Gastroesophageal sphincter (tissue), 4 donors: ENCODE measurements at places on chromosomes 6 and 20. TPM values are rescaled to one million over a fixed set of nuclear protein-coding genes. Genes with fewer than 3 reads are reported as not detected.

DNA sequence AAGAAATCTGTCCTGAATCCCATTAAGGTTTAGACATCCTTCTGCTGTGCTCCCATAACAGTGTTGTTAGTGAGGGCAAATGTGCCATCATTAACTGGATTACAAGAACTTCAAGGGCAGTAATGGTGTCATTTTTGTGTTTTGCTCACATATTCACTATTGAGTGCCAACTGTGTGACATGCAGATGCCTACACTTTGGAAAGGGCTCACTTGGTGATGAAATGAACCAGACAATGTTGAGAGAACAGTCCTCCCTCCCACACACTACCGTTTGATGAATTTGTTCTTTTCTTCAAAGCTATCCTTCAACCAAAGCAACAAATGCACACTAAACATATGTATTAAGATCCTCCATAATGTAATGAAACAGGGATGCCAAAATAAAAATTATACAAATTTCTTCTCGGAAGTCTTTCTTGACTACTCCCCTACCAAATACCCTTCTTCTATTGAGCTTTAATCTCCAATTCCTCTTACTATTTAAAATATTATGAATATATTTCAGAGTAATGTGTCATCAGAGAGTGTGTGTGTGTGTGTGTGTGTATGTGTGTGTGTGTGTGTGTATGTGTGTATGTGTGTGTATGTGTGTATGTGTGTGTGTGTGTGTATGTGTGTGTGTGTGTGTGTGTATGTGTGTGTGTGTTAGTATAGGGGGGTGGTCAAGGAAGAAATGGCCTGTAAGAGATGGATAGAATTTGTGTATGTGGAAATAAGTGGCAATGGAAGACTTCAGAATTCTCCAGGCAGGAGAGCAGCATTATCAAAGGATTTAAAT, 92.3 kb upstream of the ENPP5 start:
- no peak for ATAC-seq

GRCh38 chr6:110326609-110327008, 31.5 kb downstream of the METTL24 start:
- ATAC-seq: no peak

- no peak for ATAC-seq
Observed at GRCh38 chr20:40304119-40304613, 384.9 kb downstream of the MAFB start.

GRCh38 chr20:13089950-13090469, 81.2 kb downstream of the SPTLC3 start:
- no peak for ATAC-seq

- ATAC-seq: no peak
Observed at GRCh38 chr6:118677193-118677592, 25.8 kb upstream of the CEP85L start.

GRCh38 chr6:53795340-53795701, 516 bp downstream of the LRRC1 start:
- ATAC-seq: peak; percentile 34

DNA sequence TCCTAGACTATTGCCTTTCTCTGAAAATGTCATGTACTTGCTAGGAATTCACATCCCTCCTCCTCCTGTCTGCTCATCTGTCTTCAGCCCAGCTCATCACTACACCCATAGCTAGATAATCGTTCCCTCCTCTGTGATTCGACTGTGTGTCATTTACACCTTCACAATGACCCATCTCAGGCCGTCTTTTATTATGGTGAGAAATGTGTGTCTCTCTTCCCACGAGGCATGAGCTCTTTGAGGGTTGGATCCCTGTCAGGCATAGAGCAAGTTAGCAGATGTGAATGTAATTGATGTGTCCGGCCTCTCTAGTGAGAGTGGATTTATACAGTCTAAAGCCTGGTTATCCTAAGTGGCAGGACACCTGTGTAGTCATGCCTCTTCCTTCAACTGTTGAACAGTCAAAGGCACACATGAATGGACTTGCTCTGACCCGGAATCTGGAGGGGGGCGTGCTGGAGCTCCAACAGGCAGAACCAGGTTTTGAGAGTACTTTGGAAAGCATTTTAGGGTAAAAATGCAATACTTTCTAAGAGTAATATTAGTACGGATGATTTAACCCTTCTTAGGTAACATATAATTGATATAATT, 182.1 kb downstream of the UTRN start:
- ATAC-seq: no peak

- ATAC-seq: peak; percentile 38
Observed at GRCh38 chr6:169926617-169927417, 175.4 kb downstream of the ERMARD start.

GRCh38 chr6:121210943-121211342, 123.3 kb downstream of the TBC1D32 start:
- ATAC-seq: no peak

DNA sequence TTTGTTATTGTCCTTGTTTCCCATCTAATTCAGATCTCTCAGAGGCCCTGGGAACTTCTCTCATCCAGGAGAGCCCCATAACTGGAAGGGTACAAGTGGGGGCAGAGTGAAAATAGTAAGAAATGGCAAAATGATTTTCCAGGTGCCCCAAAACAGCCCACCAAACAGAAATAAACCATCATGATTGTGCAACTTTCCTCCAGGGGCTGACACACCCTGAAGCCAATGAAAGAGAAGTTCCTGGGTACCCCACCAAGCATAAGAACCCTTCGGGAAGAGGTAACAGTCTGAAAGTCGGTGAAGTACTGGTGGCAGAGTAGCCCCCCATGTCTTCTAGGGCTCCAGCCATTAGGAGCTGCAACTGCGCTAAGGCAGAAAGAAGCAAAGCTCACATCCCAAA, 282.0 kb downstream of the PTPRT start:
- no peak for ATAC-seq

- ATAC-seq: no peak
Observed at GRCh38 chr6:125747589-125748405, 1.6 kb upstream of the HEY2 start.

- ATAC-seq: peak; percentile 57
Observed at GRCh38 chr6:169723200-169723909, 945 bp downstream of the PHF10 start.

DNA sequence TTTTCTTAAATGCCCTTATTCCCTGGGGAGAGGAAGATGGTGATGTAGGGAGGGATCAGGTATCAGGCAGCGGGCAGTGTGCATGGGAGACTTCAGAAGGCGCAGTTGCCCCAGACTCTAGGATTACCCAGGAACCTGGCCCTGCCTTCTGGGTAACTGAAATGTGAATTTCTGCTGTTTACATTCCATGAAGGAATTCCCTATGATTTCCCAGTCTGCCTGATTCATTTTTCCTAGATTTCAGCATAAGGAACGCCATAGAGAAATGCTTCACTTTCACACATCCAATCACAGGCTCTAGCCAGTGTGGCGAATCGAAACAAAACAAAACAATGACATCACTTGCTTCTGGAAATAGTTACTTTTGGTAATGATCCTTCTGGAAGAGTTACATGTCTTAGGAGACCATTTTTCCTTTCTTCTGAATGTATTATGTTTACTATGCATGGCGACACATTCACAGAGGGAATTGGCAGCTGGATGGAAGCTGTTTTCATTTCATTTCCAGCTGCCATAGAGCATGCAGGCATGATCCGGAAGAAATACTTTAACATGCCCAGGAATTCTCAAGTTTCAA, 33.3 kb downstream of the LRP11 start:
- ATAC-seq: no peak

GRCh38 chr6:110392727-110393126, 22.6 kb downstream of the DDO start:
- no peak for ATAC-seq

DNA sequence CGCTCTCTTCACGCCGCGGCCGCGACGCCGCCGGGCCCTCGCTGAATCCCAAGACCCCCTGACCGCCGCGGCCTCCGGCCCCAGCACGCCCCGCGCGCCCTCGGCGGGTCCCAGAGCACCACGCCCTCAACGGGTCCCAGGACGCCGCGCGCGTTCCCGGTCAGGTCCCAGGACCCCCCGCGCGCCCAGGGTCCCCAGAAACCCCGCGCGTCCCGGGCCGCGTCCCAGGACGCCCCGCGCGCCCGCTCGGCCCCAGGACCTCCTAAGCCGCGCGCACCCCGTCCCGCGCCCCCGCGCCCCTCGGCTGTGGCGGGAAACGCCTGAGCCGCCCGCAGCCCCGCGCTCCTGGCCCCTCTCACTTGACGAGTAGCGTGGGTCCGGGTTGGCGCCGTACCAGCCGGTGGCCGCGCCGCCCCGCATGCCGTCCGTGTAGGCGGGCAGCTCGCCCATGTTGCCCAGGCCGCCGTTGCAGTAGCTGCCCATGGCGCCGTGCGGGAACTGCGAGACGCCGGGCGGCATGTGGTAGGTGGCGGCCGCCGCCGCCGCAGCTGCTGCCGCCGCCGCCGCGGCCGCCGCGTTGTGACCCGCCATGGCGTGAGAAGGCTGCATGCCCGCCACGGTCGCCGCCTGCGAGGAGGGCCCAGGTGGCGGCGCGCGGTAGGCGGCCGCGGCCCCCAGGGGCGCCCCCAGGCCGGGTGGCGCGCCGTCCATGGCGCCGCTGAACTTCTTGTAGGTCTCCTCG, 556 bp downstream of the NKX2-4 start:
- no peak for ATAC-seq

DNA sequence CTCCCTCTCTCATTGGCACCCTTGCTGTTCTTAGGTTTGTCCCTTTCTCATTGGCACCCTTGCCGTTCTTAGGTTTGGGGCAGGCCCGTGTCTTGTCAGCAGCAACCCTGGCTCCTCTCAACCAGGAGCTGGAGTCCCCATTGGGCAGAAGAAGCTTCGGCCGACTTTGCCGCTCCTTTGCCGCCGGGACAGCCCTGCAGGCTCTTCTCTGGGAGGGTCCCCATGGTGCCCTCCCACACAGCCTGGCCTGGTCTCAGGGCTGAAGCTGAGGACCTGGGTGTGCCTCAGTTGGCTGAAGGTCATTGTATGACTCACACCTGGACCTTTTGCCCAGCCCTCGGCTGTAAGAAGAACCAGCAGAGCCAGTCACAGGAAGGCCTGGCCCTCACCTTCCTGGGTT, 59.6 kb downstream of the PPP1R14C start:
- no peak for ATAC-seq

- ATAC-seq: no peak
Observed at GRCh38 chr6:11214901-11215300, 17.6 kb downstream of the NEDD9 start.

GRCh38 chr6:51513891-51514747, 573.3 kb downstream of the PKHD1 start:
- ATAC-seq: no peak

DNA sequence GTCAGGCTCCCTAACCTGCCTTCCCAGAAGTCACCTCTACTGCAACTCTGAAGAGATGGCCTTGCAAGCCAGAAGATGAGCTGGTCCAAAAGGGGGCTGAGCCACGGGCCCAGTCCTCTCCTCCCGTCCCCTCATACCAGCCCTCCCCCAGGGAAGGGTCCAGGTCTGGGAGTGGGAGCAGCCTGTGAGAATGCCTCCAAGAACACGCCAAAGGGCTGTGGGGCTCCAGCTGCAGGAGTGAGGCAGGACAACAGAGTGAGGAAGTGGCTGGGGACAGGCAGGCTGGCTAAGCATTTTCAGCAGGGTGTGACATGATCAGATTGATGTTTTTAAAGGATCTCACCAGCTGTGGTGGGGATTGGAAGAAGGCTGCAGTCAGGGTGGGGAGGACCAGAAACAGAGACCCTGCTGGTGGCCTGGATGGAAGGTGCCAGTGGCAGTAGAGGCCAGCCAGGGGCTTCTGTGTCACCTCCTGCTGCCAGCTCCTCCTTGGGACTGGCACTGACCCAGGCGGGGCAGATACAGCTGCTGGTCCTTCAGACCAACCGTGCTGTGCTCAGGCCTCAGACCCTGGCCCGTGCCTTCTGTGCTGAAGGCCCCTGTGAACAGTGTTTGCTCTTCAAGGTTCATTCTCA, 257.6 kb downstream of the NRN1 start:
- ATAC-seq: no peak

DNA sequence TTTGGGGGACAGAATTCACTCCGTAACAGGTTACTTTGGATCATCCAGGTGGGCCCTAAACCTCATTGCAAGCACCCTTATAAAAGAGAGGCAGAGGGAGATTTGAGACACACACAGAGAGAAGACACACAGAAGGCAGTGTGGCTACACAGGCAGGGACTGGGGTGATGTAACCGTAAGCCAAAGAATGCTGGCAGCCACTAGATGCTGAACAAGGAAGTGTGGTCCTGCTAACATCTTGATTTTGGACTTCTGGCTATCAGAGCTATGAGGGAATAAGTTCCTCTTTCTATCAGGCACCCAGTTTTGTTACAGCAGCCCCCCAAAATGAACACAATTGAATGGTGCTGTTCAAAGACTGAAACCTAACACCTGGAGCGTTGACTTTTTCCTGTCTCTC, 191.3 kb upstream of the MYLIP start:
- ATAC-seq: no peak

DNA sequence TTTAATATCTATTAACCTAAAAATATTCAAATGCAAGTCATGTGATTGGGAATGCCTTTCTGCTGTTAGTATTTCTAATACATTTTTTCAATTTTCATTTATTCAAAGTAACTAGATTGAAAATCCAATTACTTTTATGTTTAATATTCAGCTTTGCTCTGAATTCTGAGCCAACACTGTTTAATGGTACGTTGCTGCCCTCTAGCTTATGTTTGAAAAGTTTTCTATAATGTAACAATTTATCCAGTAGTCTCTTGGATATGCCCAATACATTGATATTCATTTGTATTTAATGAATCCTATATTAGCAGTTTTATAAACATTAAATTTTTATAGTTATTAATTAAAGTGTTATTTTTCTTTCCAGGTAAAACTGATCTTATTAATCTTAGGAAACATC, 47.4 kb downstream of the LGSN start:
- no peak for ATAC-seq

DNA sequence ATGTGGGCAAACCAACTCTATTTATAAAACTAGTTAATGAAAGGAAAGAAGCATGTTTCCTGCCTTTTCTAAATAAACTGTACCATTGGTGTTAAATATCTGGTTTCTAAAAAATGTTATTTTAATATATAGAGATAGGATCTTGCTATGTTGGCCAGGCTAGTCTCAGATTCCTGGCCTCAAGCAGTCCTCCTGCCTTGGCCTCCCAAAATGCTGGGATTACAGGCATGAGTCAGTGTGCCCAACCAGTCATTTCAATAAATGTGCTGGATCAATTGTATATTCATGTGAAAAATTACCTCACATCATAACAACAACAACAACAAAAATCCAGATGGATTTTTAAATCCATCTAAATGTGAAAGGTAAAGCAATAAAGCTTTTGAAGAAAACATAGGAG, 80.3 kb downstream of the CDS2 start:
- no peak for ATAC-seq

PSORS1C1 gene
- 2.7 TPM for total RNA-seq

ZBTB22 gene
- 19.3 TPM for total RNA-seq

BACH2 gene
- 4.2 TPM for total RNA-seq

NKX2-2 gene
- not detected for total RNA-seq

COL12A1 gene
- 101 TPM for total RNA-seq

CFAP206 gene
- total RNA-seq: not detected

CYP21A2 gene
- total RNA-seq: 0.47 TPM

CCN5 gene
- total RNA-seq: 113 TPM

SUMO4 gene
- total RNA-seq: not detected

SSTR4 gene
- total RNA-seq: 0.58 TPM

EPB41L2 gene
- 69.0 TPM for total RNA-seq

TOX2 gene
- total RNA-seq: 16.4 TPM

PAK5 gene
- total RNA-seq: 0.05 TPM

ADGRF1 gene
- not detected for total RNA-seq

CAGE1 gene
- not detected for total RNA-seq
